ENCODE measurements at places on chromosomes 6 and 20. TPM values are rescaled to one million over a fixed set of nuclear protein-coding genes. Genes with fewer than 3 reads are reported as not detected.

GRCh38 chr6:32658268-32658897, 8.1 kb downstream of the HLA-DQB1 start:
- H3K4me3 ChIP-seq = no peak overlapping the region
- H3K27me3 ChIP-seq = no peaks in the 10 kb centered on the region
- no peaks in the 10 kb centered on the region for H3K36me3 ChIP-seq
- H3K4me1 ChIP-seq = no peaks in the 10 kb centered on the region
- no peak overlapping the region for H3K27ac ChIP-seq
- DNase-seq = no peak

DNA sequence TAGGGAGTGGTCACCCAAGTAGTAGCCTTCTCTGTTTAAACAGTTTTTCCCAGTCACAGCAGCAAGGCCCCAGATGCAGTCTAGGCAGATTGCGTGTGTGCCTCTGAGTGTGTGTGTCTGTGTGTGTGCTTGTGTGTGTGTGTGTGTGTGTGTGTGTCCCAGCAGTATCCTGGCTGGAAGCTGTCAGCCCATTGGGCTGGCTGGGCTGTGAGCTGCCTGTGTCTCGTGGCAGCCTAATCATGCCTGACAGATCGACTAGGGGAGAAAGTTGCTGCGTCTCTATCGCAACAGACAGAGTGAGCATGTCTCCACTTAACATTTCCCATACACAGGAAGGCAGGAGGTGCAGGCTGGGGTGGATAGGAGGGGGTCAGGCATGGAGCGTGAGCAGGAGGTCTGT, 42.9 kb upstream of the LRFN2 start:
- no peaks in the 10 kb centered on the region for H3K4me1 ChIP-seq
- H3K27ac ChIP-seq = no peak overlapping the region
- H3K27me3 ChIP-seq = no peaks in the 10 kb centered on the region
- DNase-seq = no peak
- no peak overlapping the region for H3K4me3 ChIP-seq
- no peaks in the 10 kb centered on the region for H3K36me3 ChIP-seq

DNA sequence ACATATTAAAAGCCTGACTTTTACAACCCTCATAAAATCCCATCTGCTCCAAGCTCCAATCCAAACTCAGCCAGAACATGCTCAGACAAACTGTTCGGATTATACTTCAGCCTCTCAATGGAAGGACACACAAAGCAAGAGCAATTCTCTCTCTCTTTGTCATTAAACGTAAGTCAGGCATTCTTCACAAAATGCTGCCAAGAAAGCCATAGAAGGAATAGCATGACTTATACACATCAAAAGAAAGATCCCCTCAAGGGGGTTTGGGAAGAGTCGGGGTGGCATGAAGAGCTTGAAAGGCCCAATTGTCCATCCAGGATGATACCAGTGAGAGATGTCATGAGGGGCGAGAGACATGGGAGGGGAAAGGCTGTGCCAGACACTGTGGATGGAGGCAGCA, 268.9 kb downstream of the PREX1 start:
- no peaks in the 10 kb centered on the region for H3K36me3 ChIP-seq
- DNase-seq = no peak
- H3K4me1 ChIP-seq = no peaks in the 10 kb centered on the region
- H3K27me3 ChIP-seq = no peaks in the 10 kb centered on the region

TSPYL4 gene
- 22.2 TPM for total RNA-seq

CPNE5 gene
- total RNA-seq = 3.7 TPM

HLA-DQA1 gene
- 19.2 TPM for total RNA-seq

ATP9A gene
- 98.4 TPM for total RNA-seq

DNA sequence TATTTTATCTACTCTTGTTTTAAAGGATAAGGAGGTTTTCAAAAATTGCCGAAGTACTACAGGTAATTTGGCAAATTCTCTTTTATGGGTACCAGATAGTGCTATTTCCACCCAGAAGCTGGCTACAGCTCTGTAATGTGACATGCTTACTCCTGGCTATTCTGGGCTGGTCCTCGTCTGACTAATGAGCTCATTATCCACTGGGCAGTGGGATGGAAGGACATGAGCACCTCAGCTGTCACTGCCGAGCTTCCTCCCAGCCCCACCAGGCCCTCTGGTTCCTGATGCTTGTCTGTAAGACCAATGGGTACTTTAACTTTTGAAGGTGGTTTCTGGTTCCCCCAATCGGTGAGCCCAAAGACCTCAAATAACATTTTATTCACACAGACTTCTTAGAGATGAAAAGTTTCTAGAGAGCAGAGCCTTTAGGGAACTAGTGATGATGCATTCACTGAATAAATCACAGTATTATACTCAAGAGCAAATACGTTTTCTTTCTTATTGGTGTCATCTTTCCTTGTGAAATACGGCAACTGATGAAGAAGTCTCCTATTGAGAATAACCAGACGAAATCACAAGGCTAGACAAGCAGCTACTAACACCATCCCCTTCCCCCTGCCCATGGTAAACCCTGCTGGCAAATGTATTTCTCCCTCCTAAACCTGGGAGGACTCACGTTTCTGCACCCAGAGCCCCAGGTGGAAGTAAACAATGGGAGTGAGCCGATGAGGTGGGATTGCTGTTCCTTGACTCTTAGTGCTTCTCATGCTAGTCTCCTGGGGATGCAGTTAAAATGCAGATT, 80.8 kb downstream of the SLC22A3 start:
- H3K4me1 ChIP-seq = no peaks in the 10 kb centered on the region
- no peak overlapping the region for H3K27ac ChIP-seq
- DNase-seq = no peak
- H3K36me3 ChIP-seq = no peaks in the 10 kb centered on the region
- H3K4me3 ChIP-seq = no peak overlapping the region
- no peaks in the 10 kb centered on the region for H3K27me3 ChIP-seq

Measured in breast epithelium (tissue), 4 donors.